ENCODE measurements at places on chromosomes 2 and 18.
A peak's percentile ranks its signal among the peaks of the same experiment; 100 is the strongest.

GRCh38 chr2:109736177-109736827, 57.8 kb upstream of the RGPD5 start:
- peak; percentile 27 for DNase-seq

DNA sequence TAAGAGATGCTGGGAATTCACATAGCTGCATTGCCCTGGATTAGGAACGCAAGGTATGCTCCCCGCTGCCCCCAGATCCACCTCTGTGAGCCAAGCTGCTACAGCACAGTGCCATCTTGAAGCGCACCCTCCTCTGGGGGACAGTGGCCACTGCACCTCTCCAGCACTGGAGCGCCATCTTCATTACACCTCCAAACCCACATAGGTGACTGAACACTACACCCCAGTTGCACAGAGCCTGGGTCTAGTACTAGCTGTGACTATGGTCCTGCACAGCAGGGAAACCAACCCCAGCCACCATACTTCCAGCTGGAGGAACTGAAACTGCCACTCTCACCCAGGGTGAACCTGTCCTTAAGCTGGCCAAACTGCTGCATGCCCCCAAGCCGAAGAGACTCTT, 84.6 kb downstream of the TMEM237 start:
- no peak for DNase-seq

- DNase-seq: no peak
Observed at GRCh38 chr18:43830947-43831346, 553.7 kb upstream of the SYT4 start.

GRCh38 chr2:63049970-63050333, 678 bp upstream of the OTX1 start:
- DNase-seq: no peak
